ENCODE measurements at places on chromosomes 11 and 22. TPM values are rescaled to one million over a fixed set of nuclear protein-coding genes. Genes with fewer than 3 reads are reported as not detected.

The APOBEC3F gene
- total RNA-seq = 12.1 TPM

The KCNK4 gene
- total RNA-seq = not detected

The HSPB2 gene
- total RNA-seq = 0.65 TPM

The MYBPC3 gene
- 1.1 TPM for total RNA-seq

The PICALM gene
- total RNA-seq = 454 TPM

The ENTHD1 gene
- total RNA-seq = not detected

The SPDYC gene
- not detected for total RNA-seq

The MMP3 gene
- not detected for total RNA-seq

The ART1 gene
- 0.80 TPM for total RNA-seq

The TUBA8 gene
- 2.1 TPM for total RNA-seq

The SPECC1L gene
- 83.9 TPM for total RNA-seq

The BACE1 gene
- 18.6 TPM for total RNA-seq

The CPT1A gene
- 19.4 TPM for total RNA-seq

The UNC93B1 gene
- 44.3 TPM for total RNA-seq

The FLRT1 gene
- 0.34 TPM for total RNA-seq

The UPB1 gene
- 2.1 TPM for total RNA-seq

The BDNF gene
- total RNA-seq = 1.4 TPM

The MS4A14 gene
- total RNA-seq = 0.88 TPM

The NCR3LG1 gene
- 1.3 TPM for total RNA-seq

The CDHR5 gene
- total RNA-seq = not detected

The MUC5B gene
- 41.3 TPM for total RNA-seq

The TNNT3 gene
- total RNA-seq = 7.1 TPM

The OR6X1 gene
- total RNA-seq = not detected

The KCNQ1OT1 gene
- 2.9 TPM for total RNA-seq

The LBHD1 gene
- 8.9 TPM for total RNA-seq

The FOXRED2 gene
- 18.0 TPM for total RNA-seq

The EMID1 gene
- total RNA-seq = 30.2 TPM

The OR8D1 gene
- not detected for total RNA-seq

The PATE4 gene
- total RNA-seq = not detected

The CCDC81 gene
- total RNA-seq = 10.9 TPM

The ESAM gene
- total RNA-seq = 142 TPM

The XRRA1 gene
- total RNA-seq = 27.8 TPM

The INS gene
- total RNA-seq = not detected

The OR5T3 gene
- total RNA-seq = not detected

The PATE2 gene
- total RNA-seq = not detected

The JOSD1 gene
- 64.0 TPM for total RNA-seq

The OR52R1 gene
- total RNA-seq = not detected

The GUCY1A2 gene
- 55.2 TPM for total RNA-seq

The MS4A7 gene
- 27.7 TPM for total RNA-seq

The SYT13 gene
- total RNA-seq = 0.25 TPM

The GGT5 gene
- total RNA-seq = 92.0 TPM

The KRTAP5-10 gene
- not detected for total RNA-seq

The NCAM1 gene
- 36.5 TPM for total RNA-seq

The CENPM gene
- 9.9 TPM for total RNA-seq

The HARBI1 gene
- total RNA-seq = 5.2 TPM

The FXYD6 gene
- 70.0 TPM for total RNA-seq

The TMPRSS13 gene
- total RNA-seq = 9.4 TPM

The FERMT3 gene
- total RNA-seq = 17.4 TPM

The RAB3IL1 gene
- 10.9 TPM for total RNA-seq

The ANKRD49 gene
- 10.4 TPM for total RNA-seq

The NTM gene
- total RNA-seq = 30.9 TPM

The SMIM38 gene
- 1.3 TPM for total RNA-seq

The MGAT3 gene
- 5.8 TPM for total RNA-seq

The ATF4 gene
- total RNA-seq = 390 TPM

The KRTAP5-6 gene
- not detected for total RNA-seq

The LYVE1 gene
- 70.8 TPM for total RNA-seq

The MMP10 gene
- total RNA-seq = 0.58 TPM

The LRRC75B gene
- 17.9 TPM for total RNA-seq

The TESMIN gene
- total RNA-seq = 1.8 TPM

The CRYBA4 gene
- not detected for total RNA-seq
